ENCODE measurements at places on chromosomes 4 and X.

- no peak for DNase-seq
Observed at GRCh38 chr4:2363056-2363721, 55.3 kb downstream of the ZFYVE28 start.

- no peak for DNase-seq
Observed at GRCh38 chrX:55919367-55920221, 202.0 kb downstream of the RRAGB start.

- no peak for DNase-seq
Observed at GRCh38 chrX:110087485-110088356, 84.8 kb downstream of the TMEM164 start.

DNA sequence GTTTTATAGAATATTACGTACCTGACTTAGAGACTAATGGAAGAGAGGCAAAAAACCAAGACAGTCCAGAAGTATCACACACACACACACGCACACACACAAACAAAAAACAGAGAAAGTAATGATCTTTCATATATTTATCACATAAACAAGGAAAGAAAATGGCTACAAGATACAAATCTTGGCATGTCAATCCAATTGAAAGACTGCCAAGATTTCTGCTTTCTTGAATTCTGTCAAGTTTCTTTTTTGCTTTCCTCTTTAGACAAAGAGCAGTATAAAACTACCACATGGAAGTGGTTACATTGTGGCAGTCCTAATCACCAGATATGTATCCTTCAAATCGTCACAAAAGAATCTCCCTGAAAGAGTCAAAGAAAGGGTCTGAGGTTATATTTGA is 2097.4 kb upstream of the AGA start:
- DNase-seq: no peak

- no peak for DNase-seq
Observed at GRCh38 chrX:104419211-104419610, 146.8 kb upstream of the IL1RAPL2 start.

- DNase-seq: no peak
Observed at GRCh38 chr4:39426728-39427127, 20.0 kb downstream of the KLB start.

Measured in cortex of kidney (tissue), 1 donor.